Caki2 (cell line): ENCODE measurements at places on chromosomes 6 and 20.

DNA sequence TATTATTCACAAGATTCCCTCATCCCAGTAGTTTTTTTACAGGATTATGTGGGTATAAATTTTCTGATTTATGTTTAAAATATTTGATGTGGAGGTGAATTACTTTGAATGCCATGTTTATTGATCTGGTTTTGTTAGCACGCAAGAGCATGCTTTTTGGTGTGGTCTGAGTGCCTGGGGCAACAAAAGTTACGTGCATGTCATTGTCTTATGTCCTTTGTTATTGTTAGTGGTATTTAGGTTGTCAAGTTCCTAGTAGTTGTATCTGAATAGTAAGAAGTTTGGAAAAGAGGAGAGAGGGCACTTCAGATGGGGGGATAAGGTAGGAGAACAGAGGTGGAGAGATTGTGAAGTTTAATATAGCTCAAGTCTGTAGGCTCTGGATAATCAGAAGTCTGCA is 95.0 kb downstream of the ATRN start:
- DNase-seq, result no peak

GRCh38 chr6:23611776-23612381 is 514.1 kb upstream of the NRSN1 start:
- DNase-seq, result no peak

DNA sequence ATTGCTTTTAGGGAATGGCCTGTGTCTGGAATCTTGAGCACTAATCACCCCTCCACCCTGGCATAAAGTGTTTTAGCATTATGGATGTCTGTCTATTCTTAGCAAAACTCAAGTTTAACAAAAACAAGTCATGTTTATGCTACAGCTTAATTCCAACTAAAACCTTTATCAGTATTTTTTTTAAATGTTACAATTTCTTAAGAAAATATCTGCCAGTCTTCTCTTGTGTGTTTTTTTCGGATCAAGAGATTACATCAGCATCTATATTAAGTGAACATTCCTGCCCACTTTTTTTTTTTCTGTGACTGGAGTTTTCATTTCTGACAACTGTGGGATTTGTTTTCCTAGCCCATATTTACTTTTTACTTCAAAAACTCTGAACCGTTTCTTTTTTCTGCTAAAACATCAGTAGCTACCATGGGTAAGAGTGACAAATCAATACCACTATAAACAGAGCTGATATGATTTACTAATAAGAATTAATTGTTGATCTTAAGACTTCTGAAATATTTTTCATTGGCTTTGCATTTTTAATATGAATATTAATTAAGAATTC is 94.3 kb downstream of the EDN1 start:
- no peak for DNase-seq

DNA sequence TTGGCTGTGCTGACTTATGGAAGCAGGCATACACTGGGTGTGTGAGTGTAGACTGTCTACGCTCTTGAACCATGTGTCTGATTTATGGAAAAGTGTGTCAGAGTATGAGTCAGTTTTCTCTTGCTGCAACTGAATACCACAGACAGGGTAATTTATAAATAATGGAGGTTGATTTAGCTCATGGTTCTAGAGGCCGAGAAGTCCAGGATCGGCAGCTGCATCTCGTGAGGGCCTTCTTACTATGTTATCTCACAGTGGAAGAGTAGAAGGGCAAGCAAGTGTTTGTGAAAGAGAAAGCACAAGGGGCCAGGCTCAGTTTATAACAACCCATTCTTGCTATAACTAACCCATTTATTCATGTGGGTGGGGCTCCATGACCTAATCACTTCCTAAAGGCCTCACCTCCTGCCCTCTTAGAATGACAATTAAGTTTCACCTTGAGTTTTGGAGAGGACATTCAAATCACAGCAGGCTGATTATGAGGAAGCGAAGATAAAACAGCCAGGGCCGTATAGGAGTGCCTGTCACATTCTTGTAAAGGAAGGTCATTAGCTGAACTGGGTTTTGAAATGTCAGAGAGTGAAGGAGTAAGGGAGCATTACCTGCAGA is 6.7 kb downstream of the GPR31 start:
- no peak for DNase-seq

DNA sequence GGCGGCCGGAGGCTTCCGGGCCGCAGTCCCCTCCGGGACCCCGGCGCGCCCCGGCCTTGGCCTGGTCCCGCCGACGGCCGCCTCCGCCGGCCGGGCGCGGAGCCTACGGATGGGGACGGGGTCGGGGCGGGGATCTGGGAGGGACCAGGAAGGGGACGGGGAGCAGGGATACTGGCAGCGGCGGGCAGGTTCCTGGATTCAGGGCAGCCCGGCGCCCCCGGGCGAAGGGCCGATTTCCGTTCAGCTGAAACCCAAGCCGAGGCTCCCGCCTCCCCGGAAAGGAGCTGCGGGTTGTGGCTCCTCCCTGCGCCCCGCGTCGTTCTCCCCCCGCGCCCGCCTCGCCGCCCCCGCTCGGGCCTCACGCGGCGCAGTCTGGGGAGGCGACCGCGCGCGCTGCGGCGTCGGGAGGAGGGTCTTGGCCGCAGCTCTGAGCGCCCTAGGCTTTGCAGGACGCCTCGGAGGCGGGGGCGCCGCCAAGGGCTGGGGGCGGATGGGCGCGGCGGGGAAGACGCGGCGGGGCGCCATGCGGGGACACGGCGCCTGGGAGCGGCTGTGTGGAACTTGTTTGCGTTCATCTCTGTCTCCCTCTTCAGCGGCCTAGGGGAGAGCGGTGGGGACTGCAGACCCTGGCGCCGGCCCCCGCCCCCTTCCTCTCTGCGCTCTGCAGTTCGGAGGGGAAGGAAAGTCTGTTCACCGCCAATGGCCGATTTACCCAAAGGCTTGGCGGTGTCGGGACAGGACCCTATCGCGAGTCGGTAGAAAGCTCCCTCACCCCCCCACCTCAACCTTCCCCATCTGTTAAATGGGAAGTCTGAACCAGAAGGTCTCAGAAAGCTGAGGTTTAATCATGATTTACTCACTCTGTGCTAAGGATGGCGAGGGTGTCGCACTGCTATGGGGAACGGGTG is 22.7 kb upstream of the TMEM181 start:
- DNase-seq, result peak; percentile 8

DNA sequence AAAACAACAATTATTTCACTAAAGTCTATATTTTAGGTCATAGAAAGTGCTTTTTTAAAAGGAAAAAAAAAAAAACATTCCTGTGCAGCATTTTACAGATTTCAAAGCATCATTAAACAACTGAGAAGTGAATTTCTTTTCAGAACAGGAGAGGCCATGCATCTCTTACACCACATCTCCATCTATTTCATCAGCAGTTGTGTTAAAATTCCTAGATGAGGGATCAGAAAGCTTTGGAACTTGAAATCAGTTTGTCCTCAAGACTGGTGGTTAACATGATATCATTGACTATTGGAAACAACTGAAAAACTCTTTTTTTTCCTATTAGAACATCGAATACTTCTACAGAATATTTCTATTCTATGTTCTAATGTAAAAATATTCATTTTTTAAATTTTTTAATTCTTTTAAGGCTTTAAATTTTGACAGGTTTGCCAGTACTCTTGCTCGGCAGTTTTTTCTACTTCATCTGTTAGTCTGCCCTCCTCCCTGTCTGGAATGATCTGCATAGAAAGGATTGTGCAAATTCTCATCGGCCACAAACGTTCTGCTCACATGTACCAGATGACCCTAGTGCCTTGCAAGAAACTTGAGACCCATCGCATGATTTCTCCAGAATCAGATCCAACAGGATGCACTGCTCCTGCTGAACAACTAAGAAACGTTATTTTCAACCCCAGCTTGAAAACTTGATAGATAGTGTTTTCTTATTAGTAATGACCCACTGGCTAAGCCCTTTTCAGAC is 411.0 kb upstream of the AGPAT4 start:
- DNase-seq, result no peak

DNA sequence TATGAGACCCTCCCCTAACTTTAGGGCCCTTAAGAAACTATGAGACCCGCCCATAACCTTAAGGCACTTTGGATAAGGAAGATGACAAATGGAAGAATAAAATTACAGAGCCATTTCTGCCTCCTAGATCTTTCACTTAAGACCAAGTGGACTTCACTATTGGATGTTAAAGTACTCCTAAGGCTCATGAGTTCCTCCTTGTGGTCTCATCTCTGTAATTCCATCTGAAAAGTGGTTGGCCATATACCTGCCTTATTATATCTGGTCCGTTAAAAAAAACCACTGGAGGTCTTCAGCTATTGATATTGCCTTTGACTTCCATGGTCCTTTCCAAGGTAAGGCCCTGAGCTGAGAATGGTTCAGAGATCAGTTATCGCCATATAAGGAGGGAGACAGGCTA is 310.3 kb downstream of the EYA4 start:
- no peak for DNase-seq

DNA sequence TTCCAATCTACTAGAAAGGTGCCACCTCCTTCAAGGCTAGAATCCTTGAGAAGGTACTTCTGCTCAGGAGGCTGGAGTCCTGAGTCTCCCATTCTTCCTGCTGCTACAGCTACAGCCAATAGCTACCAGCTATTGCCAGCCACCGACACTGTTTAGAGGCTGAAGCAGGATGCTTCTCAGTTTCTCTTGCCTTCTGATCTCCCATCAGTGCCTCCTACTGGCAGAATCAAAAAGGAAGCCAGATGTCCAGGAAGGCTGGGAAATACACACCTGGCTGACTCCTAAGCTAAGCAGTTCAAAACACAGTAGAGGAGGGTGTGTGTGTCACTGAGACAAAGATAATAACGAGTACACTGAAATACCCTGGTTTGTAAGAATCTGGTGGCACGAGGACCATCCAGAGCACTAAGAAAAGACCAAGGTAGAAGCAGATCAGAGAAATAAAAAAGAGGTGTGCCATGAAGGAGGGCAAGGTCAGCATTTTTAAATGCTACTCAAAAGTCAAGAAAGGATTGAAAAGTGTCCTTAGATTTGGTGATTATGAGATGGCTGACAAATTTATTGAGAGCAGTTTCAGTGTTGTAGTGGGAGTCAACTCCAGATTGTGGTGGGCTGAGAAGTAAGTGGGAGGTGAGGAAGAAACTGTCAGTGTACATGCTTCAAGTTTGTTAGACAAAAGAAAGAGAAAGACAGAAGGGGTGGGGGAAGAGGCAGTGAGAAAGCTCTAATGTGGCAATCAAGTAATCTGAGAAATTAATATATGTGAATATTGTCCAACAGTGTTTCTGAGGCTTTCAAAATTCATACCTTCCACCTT is 2.3 kb upstream of the HLA-DMA start:
- DNase-seq, result peak; percentile 30

GRCh38 chr6:55445648-55446204 is 118.5 kb downstream of the GFRAL start:
- peak; percentile 25 for DNase-seq

- no peak for DNase-seq
Measured at GRCh38 chr6:42427871-42428270, 23.9 kb downstream of the TRERF1 start.

GRCh38 chr20:3165473-3166337 is 6.0 kb upstream of the FASTKD5 start:
- DNase-seq, result no peak

DNA sequence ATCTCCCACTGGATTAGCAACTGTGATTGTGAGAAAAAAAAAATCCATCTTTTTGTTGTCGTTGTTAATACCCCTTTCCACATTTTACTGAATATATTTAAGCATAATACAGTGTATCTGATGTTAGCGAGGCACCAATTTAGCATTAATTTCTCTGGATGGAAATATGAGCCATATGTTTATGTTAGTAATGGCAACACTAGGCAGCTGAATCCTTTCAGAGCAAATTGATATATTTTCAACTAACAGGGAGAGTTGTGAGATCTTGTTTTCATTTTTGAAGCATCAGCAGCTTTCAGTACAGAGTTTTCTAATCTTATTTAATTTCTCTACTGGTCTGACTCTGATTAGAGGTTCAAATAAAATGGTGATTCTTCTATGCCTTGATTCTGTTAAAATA is 84.8 kb upstream of the HDAC2 start:
- DNase-seq, result no peak

DNA sequence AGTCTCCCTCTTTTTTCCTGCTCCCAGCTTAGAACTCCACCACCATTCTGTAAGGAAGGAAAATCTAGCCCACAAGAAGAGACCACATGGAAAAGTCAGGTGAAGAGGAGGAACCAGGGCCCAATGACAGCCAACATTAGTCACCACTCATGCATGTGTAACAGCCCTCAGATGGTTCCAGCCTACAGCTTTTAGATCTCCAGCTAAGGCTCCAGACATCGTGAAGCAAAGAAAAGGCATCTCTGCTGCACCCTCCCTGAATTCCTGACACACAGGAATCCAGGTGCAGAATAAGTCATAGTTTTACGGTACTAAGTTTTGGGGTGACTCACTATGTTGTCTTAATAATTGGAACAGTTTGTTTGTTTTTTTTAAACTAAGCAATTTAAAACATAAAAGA is 25.5 kb downstream of the DCDC2 start:
- peak; percentile 90 for DNase-seq

- DNase-seq, result no peak
Measured at GRCh38 chr20:3275966-3276679, 37.1 kb upstream of the SLC4A11 start.
